Effector CD8-positive, alpha-beta T cell (primary cell): ENCODE measurements at places on chromosomes 2 and 18.

- DNase-seq: no peak
These were observed 102.5 kb downstream of the EVA1A start for GRCh38 chr2:75458201-75458600.

DNA sequence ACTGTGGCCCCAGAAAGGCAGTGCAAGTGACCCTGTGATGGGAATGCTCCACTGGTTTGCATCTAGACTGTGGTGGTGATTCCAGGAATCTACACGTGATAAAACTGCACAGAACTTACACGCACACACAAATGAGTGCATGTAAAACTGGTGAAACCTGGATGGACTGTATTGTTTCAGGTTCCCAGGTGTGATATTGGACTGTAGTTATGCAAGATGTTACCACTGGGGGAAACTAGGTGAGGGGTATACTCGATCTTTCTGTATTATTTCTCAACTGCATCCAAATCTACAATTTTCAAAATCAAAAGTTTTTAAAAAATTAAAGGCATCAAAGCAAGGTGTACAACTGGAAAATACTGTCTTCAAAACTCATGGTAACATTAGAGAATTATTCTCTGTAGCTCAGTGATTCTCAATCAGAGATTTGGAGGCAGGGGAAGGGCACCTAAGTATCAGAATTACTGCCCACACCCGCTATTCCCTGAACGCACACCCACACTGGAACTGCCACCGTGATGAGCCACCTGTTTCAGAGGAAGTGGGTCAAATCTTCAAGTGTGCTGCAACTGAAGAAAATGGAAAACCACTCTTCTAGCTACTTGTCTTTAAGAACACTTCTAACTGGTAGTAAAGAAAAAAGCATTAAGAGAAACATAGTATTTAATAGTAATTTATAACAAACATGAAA lies 26.7 kb downstream of the PTPN2 start:
- no peak for DNase-seq

DNA sequence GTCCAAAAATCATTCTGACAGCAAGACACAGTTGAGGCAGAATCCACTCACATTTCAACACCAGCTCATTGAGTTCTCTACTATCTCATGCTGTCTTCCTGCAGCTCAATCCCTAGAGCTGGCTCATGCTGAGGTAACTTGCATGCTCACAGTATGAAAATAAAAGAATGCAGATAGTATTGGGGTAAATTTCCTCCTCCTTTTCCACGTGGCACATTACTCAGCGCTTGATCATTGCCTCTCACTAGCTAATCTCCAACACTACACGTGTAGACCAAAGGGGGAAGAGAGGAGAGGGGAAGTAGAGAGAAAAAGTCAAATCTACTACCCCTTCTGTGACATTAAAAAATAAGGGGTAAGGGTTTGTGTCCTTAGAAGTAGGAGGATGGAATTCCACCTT lies 300.6 kb downstream of the AFF3 start:
- DNase-seq: no peak

GRCh38 chr18:70672581-70672980 lies 383.7 kb downstream of the SOCS6 start:
- DNase-seq: no peak

DNA sequence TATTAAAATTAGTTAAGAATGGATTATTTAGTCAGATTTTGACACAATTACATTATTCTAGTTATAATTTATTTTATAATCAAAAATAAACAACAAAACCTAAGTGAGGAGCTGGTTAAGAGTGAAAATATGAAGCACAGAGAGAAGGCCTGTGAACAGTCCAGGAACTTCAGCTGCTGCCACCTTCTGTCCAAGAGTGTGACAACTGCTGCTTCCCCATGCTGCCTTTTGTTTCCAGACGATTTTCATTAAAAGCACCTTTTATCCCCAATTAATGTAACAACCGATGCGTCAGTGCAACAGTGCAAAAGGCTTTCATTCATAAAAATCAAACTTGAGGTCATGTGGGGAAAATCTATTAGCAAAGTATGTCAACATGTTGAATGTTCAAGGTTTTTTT lies 363.6 kb downstream of the CTNNA2 start:
- no peak for DNase-seq

DNA sequence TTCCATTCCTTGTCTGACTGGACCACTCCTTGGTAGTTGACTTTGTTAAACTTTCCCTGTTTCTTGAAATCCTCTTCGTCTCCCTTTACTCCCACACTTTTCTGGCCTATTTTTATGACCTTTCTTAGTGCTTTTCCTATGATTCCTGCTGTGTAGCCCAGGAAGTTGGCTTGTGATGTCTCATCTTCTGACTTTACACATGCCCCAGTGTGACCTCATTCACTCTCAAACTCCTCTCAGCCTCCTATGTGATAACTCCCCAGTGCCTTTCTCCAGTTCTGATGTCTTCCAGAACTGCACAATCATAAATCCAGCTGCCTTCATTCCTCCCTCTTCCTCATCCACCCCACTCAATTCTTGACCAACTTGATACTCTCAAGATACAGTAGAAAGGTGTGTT lies 407.6 kb downstream of the TGIF1 start:
- DNase-seq: no peak

GRCh38 chr2:104606056-104606455 lies 247.9 kb upstream of the POU3F3 start:
- no peak for DNase-seq

DNA sequence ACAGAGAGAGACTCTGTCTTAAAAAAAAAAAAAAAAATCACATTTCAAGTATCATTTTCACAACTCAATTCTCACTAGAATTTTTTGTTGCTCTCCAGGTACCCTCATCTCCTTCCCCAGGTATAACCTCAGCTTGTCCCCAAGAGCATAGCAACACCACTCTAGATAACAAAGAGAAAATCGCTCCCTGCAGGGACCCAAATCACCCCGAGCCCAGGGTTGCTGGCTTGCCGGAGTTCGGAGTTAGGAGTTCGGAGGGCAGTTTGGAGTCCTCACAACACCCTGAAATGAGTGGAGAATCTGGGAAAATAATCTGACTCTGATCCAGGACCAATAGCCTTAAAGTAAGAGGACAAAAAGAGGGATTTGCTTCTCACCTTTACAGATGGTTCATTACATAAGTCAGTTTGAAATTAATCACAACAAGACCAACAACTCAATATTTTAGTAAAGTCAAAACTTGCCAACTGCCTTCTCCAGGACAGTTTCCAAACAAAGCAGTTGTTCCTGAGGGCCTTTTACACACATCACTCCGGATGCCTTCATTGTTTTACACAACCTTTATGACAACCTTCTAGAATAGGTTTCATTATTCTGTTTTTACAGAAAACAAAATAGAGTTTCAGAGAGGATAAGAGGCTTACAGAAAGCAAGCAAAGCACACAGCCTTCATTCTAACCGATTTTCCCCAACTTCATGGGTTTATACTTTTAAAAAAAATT lies 59.1 kb downstream of the C2orf76 start:
- no peak for DNase-seq

DNA sequence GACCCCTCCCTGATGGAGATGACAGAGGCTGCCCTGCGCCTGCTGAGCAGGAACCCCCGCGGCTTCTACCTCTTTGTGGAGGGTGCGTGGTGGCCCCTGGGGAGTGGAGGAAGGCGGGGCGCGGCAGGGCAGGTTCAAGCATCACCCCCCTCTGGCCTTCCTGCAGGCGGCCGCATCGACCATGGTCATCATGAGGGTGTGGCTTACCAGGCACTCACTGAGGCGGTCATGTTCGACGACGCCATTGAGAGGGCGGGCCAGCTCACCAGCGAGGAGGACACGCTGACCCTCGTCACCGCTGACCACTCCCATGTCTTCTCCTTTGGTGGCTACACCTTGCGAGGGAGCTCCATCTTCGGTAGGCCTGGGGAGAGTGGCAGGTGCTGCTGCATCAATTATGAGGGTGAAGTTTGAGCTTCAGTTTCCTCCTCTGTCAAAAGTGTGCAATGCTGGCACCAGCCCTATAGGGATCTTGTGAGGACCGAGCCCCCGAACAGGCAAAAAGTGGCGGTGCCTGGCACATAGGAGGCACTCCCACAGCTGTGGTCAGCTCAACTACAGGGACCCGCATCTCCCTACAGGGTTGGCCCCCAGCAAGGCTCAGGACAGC lies 2.2 kb downstream of the ALPI start:
- no peak for DNase-seq

DNA sequence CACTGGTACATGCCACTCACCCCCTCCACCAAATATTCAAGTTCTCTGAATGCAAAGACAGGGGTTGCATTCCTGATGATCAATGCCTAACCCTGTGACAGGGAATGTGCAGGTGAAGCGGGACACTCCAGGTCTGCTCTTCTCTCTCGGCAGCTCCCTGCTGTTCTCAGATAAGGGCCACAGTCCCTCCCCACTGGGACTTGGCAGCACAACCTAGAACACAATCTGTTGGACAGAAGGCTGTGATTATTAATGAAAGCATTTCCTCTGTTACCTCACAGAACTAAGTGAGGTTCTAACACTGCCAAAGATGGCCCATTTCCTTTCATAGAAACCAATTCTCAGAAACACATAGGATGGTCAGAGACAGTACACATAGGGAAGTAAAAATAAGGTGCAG lies 42.7 kb downstream of the VSNL1 start:
- no peak for DNase-seq

- DNase-seq: no peak
These were observed 292.5 kb downstream of the NUP35 start for GRCh38 chr2:183416753-183417152.

- DNase-seq: no peak
These were observed 33.0 kb downstream of the CYRIA start for GRCh38 chr2:16632598-16632997.

GRCh38 chr2:72115110-72116080 lies 32.3 kb downstream of the CYP26B1 start:
- no peak for DNase-seq

DNA sequence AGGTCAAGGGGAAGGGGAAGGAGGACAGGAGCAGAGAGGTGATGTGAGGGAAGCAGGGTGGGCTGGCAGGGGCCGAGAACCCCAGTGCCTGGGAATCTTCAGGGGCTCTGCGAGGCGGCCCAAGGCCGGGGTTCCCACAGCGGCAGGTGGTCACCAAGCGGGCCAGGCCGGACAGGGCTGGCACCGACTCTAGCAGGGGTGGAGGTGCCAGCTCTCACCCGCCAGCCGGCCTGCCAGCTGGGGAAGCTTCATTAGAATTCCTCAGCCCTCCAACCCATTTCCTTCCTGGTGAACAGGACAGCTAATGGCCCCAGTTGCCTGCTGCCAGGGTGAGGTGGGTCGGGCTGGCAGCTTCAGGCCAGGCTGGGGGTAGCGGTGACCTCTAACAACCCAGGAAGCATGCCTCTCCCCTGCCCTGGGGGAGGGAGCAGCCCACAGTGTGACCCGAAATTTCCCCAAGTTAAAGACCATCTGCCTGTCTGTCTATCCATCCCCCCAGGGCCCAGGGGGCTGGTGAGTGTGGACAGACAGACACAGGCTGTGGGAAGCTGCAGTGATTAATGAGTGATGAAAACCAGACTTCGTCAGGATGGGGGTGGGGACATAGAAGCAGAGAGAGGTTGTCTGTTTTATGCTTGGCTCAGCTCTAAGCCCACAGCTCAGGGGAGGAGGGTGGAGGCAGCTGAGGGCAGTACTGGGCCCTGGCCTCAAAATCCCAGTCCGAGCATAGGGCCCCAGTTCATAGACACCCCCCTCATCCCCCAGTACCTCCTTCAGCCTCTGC lies 144.1 kb downstream of the ZFP36L2 start:
- no peak for DNase-seq

DNA sequence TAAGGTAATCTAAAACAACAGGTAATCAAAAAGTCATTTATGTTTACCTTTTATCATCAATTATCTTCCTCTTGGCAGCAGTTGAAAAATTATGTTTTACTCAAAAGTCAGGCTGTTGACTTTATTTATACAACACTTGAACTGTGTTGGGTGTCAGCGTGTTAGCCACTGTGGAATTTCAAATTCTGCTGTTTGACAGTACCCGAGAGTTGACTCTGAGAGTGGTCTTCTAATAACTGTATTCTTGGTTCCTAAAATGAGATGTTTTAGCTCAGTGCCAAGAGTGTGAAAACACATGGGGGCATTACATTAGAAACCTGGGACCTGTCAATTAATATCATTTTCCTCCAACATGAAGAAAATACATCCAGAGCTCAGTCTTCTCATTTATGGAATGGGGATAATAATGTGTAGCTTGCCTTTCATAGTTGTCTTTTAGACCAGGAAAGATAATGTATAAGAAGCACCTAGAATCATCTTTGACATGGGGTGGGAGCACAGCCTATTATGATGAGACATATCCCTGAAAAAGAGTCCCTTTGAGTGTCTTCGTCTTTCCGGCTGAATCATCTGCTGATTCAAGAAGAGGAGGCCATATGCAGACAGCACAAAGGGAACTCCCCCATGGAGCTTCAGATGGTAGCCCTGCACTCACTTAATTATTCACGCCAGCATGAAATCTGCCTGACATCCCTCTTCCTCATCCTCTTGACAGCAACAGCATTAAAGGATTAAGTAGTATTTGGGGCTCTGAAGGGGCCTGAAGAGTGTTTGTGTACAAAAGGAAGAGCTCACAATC lies 89.1 kb downstream of the AFF3 start:
- no peak for DNase-seq

DNA sequence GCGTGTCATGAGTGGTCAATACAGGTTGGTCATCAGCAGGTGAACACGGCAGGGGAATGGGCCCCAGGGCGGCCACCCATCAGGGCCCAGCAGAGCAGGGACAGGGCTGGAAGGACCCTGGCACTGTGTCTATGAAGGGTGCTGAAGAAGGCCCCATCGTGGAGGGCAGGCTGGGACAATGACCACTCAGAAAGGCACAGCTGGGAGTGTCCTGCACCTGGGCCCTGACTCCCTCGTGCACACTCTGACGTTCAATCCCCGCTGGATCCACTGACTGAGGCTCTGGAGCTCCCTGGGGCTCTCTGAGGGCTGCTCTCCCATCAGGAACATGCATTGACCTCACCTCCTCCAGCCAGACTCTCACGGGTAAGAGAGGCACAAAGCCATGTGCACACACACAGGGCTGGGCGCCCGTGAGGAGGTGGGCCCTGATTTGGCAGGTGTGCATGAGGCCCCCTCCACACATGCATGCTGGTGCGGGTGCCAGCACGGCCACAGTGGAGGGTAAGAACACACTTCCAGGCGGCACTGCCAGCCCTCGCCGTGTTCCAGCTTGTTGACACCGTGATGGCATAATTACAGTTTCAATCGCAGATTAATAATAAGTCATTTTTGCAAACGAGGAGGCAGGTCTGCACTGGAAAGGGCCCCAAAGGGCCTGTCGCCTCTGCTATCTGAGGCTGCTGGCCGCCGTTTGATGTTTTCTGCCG lies 58.5 kb downstream of the SMAD7 start:
- no peak for DNase-seq

DNA sequence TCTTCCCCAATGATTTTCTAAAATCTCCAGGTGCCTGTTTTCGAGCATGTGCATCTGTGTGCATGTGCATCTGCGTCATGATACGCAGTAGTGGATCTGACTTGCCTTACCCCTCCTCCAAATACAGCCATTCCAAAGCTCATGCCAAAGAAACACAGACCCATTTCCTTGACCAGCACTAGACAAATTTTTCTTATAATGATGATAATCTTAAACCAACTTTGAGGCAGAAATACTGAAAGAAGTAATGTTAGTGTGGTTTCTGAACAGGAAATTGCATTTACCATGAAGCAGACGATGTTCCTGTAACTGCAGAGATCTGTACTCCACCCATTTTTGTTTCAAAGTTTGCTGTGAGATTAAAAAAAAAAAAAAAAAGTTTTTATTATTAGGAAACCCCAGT lies 25.6 kb downstream of the CYTIP start:
- DNase-seq: no peak
